ENCODE measurements at places on chromosomes 16 and 17.

DNA sequence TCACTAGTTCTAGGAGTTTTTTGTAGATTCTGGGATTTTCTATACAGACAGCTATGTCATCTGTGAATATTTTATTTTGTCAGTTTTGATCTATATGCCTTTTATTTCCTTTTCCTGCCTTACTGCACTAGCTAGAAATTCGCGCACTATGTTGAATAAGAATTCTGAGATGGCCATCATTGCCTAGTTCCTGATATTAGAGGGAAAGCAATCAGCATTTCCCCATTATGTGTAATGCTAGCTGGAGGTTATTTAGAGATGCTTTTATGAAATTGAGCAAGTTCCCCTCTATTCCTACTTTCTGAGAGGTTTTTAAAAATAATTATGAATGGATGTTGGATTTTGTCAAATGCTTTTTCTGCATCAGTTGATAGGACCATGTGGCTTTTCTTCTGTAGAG, 23.8 kb downstream of the MPRIP start:
- no peak for DNase-seq

DNA sequence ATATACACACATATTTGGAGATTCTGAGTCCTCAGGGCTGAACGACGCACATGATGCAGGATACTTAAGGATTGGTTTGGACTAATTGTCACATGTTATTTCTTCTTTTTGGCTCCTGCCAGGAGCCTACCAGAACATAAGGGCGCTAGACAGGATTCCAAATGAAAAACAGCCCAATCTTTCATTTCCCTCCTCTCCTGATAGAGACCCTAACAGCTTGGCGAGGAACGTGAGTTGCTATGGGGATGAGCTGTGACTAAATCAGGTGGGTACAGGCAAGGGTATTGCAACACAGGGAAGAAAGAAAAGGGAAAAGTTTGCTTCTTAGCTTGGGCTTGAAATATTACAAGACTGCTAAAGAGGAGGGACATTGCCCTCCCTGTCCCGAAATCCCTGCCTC, 109.9 kb downstream of the AIPL1 start:
- no peak for DNase-seq

- DNase-seq = no peak
These were observed 55.2 kb downstream of the ARSG start for GRCh38 chr17:68346448-68346847.

DNA sequence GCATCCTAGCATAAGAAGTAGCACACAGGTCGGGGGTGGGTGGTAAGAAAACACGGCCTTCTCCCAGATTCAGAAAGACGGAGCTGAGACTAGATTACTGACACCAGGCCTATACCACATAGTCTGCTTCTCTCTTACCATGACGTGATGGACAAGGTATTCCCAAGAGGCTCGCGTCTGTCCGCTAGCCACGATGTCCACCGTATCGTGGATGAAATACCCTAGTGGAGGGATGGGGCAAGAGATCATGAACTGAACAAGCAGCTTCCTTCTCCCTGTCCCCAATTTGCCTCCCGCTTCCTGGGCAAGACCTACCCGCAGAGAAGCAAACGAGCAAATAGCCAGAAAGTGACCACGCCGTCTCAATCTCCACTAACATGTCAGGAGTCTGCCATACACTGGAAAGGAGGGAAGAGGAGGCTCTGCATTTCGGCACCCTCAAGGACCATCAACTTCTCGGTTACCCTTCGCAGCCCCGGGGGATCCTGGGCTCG, 820 bp downstream of the TLCD1 start:
- no peak for DNase-seq

- no peak for DNase-seq
These were observed 117.6 kb downstream of the VPS53 start for GRCh38 chr17:596763-597644.

- DNase-seq = no peak
These were observed 156.3 kb upstream of the ZKSCAN2 start for GRCh38 chr16:25413975-25414374.

- no peak for DNase-seq
These were observed 1.4 kb downstream of the EFCAB13 start for GRCh38 chr17:47325176-47325575.

DNA sequence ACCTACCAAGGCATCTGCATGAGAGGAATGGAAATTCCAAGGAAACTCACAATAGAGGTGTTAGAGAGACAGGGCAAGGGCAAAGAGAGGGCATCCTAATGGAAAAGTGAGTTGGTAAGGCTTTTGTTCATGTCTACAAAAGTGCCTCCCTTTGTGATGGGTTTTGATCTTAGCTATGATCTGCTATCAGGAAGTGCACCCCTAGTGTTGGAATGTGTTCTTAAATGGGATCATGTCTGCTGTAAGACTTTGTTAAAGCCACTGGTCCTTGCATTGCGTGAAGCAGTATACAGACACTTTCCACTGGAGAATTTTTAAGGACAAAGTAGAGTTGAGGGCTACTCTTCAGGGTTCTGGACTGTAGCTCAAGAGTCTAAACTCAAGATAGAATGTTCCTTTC, 92.0 kb downstream of the MAP2K6 start:
- DNase-seq = no peak

GRCh38 chr16:64754279-64754678, 367.6 kb downstream of the CDH11 start:
- DNase-seq = no peak

DNA sequence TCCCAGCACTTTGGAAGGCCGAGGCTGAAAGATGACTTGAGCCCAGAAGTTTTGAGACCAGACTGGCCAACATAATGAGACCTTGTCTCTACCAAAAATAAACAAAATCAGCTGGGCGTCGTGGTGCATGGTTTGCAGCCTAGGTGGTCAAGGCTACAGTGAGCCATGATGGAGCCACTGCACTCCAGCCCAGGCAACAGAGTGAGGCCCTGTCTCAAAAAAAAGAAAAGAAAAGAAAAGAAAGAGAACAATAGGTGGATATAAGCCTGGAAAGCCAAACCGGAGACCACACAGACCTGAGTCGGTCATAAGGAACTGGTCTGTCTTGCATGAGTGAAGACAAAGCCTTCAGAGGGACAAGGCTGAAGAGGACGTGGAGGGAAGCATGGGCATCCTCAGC, 14.4 kb downstream of the ATP6V0D1 start:
- DNase-seq = no peak

- DNase-seq = no peak
These were observed 18.1 kb upstream of the RHBDF2 start for GRCh38 chr17:76519048-76519966.

- DNase-seq = no peak
These were observed 4.9 kb upstream of the CAMKK1 start for GRCh38 chr17:3897731-3898130.

- no peak for DNase-seq
These were observed 5.8 kb downstream of the TMEM231 start for GRCh38 chr16:75550211-75550662.

- DNase-seq = no peak
These were observed 68.0 kb downstream of the OR1D5 start for GRCh38 chr17:2995377-2995776.

- no peak for DNase-seq
These were observed 18.7 kb upstream of the ARHGAP17 start for GRCh38 chr16:25033852-25034251.

GRCh38 chr17:70138291-70138865, 31.0 kb upstream of the KCNJ2 start:
- DNase-seq = no peak

DNA sequence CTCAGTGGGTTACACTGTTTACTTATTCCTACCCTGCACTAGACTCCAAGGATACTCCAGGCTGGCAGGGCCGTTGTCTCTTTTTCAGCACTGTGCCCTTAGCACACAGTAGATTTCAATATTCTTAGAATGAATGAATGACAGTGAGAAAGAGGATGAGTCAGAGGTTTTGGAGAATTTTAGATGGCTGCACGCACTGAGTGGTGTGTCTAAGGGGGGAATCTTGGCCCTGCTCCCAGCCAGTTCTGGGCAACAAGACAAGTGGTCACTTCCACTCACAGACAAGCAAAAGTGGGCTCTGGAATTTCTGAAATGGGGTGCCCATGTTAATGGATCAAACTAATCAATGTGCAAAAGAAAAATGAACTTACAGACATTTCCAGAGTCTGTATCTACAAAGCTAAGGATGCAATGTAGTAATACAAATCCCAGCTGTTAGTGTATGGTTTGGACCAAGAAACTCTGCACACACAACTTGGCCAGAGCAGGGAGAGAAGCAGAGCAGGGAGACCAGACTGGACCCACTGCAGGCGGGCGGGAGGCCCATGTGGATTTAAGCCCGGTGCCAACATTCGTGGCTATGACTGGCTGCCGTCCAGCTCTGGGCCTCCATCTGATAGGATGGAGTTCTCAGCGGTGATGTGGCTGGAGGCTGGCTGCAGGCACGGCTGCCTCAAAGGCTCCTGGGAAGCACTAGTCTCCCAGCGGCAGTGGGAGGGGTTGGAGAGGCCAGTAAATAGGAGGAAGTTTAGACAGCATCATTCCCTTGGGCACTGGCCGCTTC, 95.6 kb upstream of the CDYL2 start:
- no peak for DNase-seq

DNA sequence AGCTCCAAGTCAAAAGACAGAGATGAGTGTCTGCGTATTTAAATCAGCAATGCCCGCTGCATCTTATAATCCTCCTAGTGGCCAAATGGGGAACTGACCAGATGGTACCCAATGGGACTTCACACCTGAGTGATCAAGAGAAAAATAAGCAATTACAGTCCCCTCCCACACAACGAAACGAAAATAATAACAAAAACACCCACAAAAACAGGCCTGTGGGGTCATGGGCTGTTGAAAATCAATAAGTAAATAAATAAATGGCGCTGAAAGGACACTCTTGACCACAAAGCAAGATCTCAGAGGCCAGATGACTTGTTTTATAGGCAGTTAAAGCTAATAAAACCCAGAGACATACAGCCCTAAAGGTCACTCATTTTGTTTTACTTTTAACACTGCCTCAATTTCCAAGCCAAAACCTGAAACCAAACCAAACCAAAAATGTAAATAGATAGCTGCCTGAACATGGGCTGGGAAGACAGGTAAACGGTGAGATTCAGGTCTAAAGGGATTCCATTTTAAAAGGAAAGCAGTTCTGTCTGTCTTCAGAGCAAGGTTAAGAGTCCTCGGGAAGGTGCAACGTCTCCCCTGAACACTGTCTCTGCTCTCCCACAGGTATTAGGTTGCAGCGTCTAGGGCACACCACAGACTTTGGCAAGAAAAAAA, 1.3 kb downstream of the ZNF821 start:
- DNase-seq = peak; percentile 71

DNA sequence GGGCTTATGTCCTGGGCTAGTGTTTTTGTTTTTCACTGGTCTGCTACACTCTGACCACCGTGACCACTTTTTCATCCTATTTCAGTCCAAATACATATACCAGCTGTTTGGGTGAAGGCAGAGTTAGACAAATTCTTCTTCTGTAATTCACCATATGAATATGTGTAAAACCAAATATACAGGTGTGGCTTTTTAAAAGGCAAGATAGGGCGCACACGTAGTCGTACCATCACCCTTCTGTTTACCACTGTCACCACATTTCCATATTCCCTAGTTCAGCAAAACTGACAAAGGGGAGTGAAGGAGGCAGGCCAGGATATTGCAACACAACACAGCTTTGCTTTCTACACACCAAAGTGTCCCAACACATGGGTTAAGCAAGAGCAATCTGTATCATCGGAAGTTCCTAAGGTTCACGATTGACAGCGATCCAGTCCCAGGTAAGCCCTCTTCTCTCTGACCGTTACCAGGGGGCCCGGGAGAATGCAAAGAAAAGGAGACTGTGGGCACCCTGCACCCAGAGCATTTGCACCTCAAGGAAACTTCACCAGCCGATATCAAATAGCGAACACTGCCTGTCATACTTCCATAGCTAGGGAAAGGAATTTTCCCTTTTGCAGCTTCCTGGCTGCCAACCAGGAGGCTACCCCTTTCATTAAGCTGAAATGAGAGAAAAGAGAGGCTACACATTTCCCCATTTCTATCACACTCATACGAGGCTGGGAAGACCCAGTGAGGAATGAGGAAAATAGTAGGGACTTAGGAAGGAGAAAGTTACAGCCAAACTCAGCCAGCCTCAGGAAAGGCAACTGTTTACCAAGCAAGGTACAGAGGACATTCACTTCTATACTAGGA, 23.1 kb downstream of the CREBBP start:
- DNase-seq = no peak

GRCh38 chr16:10561425-10561824, 19.0 kb downstream of the EMP2 start:
- no peak for DNase-seq

- DNase-seq = no peak
These were observed 5.0 kb downstream of the RPRML start for GRCh38 chr17:46974086-46974485.

GRCh38 chr17:42347606-42348005, 40.6 kb downstream of the STAT3 start:
- no peak for DNase-seq

GRCh38 chr16:86281421-86281820, 228.9 kb upstream of the FOXF1 start:
- no peak for DNase-seq

Measured in liver (tissue), 10 donors.